ENCODE measurements at places on chromosomes 5 and 9.

GRCh38 chr9:137156567-137157375 is 13.1 kb downstream of the LRRC26 start:
- DNase-seq, result no peak

GRCh38 chr5:143516249-143516648 is 112.8 kb upstream of the NR3C1 start:
- peak; percentile 28 for DNase-seq

DNA sequence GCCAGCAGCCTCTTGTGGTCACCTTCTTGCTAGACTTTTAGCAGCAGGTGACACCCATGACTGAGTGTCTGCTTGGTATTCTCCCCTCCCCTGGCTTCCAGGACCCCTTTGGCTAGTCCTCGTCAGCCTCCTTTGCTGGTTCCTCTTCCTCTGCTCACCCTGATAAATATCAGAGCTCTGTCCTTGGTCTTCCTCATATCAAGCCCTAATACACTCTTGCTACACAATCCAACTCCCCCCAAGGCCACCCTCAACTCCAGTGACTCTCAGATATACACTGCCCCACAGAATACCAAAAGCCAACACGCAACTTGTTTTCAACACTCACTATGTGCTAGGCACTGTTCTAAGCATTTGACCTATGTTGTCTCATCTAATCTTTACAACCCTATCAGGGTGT is 30.3 kb upstream of the LCP2 start:
- no peak for DNase-seq

DNA sequence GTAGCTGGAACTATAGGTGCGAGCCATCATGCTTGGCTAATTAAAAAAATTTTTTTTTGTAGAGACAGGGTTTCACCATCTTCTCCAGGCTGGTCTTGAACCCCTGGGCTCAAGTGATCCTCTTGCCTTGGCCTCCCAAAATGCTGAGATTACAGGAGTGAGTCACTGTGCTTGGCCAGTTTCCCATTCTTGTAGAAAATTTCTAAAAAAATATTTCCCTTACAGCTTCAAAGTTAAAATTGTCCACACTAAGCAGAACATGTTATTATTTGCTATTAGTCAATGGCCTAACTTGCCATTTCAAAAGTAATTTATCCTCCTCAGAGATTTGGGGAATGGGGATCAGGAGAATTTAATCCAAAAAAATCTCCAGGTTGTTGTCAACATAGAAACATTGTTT is 40.1 kb downstream of the SLC38A9 start:
- no peak for DNase-seq

- no peak for DNase-seq
Observed at GRCh38 chr5:19564036-19564435, 424.0 kb downstream of the CDH18 start.

DNA sequence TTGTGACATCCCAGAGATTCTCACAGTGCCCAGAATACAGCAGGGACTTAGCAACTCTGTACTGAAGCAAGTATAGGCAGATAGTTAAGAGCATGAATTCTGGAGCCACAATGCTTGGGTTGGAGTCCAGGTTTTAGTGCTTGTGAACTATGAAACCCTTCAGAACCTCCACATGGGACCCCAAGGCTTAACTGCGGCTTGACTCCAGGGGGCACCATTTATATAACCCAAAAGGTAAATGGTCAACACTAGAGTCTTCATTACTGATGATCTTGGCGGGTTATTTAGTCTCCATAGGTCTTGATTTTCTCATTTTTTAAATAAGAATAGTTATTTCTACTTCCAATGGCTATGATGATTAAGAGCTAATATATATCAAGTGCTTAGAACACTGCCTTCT is 390.3 kb downstream of the TAF11L14 start:
- no peak for DNase-seq

GRCh38 chr5:53243403-53243802 is 133.8 kb upstream of the MOCS2 start:
- no peak for DNase-seq

DNA sequence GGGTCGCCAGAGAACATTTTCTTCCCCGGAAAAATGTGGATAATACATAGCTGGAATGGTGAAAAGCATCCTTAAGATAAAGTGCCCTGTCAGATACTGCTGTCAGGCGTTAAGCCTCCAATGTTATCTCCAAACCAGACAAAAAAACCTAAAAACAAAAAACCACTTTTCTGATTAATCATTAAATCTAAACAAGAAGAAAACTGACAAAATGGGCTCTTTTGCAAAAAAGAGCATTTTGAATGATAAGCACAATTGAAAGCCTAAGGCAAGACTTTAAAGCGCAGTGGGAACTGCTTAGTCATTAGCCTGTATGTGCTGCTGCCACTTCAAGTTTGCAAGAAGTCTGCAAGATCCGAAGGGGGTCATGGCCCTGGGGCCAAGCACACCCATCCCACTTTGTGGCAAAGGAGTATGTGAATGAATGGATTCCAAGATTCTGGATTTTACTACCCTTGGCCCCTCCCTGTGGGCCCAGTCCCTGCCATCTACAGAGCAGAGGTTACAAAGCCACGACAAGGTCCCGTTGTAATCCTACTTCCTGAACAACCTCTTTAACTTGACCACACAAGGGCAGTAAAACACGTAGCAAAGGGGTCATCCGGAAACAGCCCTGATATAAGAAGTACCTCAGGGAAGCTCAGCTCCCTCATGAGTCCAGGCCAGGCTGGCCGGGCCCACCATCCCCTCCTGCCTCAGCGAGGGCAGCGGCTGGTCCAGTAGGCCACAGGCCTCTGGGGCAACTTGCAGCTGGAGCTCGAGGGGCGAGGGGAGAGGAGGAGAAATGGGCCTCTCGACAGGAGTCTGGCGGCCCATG is 29.7 kb downstream of the SHB start:
- DNase-seq, result peak; percentile 63

GRCh38 chr9:128077847-128078503 is 9.9 kb downstream of the SLC25A25 start:
- DNase-seq, result no peak

DNA sequence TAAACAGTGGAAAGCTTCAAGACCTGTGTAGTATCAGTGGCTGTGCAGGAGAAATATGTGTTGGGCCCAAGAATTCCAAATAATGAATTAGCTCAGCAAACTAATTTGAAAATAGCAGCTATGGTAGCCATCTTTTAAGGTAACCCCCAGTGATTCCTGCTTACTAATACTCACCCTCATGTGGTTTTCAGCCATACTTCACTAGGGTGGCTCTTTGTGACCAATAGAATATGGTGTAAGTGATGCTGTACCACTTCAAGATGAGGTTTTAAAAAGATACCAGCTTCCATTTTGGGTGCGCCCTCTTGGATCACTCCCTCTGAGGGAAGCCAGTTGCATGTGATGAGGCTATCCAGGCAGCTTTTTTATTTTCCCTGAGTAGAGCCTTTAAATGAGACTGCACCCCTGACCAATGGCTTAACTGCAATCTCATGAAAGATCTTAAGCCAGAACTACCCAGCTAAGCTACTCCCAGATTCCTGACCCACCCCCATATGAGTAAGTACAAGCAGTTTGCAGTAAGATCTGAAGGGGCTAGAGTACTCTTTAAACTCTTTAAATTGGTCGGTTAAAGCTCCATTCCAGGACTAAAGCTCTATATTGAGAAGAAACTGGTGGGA is 58.3 kb downstream of the UHRF2 start:
- no peak for DNase-seq

DNA sequence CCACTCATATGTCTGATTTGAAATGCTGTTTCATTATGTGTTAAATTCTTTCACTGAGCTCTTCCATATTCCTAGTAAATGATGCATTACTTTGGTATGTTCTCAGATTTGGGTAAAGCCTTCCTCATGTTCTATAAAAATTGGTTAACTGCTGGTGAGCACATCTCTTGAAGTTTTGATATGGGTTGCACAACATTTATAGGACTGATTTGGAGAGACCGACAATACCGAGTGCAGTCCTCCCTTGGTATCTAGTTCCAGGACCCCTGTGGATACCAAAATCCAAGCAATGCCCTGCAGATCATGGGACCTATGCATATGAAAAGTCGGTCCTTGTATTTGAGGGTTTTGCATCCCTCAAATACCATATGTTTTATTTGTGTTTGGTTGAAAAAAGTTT is 37.8 kb downstream of the WDR36 start:
- DNase-seq, result peak; percentile 51

- peak; percentile 28 for DNase-seq
Observed at GRCh38 chr5:80466669-80467485, 21.0 kb upstream of the FAM151B start.

DNA sequence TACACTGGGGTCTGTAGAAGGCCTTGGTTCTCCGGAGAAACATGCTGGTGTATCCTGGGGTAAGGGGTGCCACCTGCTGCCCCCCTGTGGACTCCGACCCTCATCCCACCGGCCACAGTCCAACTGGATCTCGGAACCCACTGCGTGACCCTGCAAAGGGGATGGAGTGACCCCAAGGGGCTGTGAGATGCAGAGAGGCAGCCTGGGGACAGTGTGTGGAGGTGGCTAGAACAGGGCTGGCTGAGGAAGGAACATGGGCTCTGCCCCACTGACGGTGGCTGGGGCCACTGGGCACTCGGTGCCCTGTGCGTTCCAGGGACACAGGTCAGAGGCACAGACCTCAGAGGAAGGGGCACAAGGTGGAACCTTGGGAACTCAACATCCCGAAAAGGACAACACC is 2.3 kb downstream of the NACC2 start:
- DNase-seq, result no peak

DNA sequence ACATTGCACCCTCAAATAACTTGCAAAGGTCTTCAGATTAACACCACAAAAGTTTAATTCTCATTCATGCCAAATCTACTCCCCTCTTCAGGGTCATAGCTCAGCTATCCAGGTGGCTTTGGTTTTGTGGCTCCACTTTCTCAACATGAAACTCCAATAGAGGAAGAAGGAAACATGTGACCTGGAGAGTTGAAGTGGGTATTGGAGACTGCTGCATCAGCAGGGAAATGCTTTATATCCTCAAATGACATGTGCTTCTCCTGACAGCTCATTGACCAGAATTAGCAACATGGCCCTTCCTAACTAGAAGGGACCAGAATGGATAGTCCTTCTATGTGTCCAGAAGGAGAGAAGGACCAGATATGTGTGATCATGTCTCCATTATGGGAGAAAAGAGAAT is 73.6 kb downstream of the TLR4 start:
- no peak for DNase-seq

DNA sequence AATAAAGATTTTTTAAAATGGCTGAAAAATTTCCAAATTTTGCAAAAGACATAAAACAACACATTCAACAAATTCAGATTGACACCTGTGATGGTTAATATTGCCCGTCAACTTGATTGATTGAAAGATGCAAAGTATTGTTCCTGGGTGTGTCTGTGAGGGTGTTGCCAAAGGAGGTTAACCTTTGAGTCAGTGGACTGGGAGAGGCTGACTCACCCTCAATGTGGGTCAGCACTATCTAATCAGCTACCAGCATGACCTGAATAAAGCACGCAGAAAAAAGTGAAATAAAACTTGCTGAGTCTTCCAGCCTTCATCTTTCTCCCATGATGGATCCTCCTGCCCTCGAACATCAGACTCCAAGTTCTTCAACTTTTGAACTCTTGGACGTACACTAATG is 868.0 kb upstream of the CTNND2 start:
- DNase-seq, result no peak

DNA sequence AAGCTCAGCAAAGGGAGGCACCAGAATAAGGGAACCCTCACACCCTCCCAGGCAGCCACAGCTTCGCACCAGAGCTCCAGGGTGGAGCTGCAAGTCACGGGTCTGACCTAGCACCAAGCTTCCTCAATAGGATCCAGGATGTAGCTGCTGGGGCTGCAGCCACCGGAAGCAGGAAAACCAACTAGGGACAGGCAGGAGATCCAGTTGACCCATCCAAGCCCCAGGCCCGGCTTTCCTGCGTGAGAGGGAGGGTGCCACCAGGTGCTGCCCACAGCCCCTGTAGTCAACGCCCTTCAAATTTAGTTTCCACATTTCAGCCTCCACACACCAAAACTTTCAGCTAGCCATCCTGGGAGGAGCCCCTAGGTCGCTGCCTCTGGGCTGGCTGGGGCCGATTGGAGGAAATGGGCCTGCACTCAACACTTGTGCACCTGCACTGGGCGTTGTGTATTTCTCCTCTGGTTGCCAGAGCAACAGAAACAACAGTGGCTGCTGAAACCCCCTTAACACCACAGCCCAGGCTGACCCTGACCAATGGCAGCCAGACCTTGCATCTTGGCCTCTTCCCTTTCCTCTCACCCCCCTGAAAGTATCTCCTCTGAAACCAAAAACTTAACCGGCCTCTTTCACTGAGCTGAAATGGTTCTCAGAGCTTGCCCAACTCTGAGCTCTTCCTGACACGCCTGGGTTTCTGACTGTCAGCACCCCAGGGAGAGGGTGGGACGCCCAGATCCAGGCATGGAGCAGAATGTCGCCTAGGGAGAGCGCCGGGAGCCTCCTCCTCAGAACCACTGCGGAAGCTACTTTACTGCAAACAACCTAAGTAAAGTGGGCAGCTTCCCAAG is 226.5 kb upstream of the MAP3K1 start:
- DNase-seq, result no peak

DNA sequence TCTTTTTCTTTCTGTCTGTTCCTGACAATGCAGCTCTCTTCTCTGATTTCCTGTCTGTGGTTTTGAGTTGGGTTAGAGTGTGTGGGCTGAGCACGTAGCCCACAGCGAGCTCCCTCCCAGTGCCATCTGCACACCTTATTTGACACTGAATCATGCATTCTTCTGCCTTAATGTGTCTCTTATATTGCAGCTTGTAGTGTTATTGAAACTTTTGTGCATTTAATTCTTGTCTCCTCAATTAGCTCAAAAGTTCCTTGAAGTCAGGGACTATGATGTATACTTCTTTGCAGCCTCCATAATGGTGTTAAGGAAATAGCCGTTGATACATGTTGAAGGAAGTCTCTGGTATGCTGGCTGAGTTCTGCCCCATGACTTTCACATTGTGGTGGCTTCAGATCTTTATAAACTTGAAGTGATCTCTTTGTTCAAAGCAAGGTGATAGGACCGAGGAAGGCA is 576.2 kb upstream of the CLINT1 start:
- DNase-seq, result peak; percentile 56

DNA sequence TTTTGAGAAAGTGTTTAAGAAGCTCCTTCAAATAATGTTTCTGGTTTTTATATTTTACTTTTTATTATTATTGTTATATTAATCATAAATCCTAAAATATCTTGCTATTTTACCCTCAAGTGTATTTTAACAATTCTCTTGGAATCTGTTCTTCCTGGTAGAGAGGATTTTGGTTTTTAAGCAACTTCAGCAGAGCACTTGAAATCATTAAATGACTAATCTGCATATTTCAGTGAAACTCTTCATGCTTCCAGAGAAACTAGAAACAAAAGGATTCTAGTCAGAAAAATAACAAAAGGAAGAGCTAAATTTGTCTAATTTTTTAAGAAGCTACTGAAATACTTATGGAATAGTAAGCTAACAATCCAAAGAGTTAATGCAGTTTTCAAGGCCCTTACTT is 1057.3 kb downstream of the TLE1 start:
- no peak for DNase-seq
